ENCODE measurements at places on chromosomes 16 and 17. TPM values are rescaled to one million over a fixed set of nuclear protein-coding genes. Genes with fewer than 3 reads are reported as not detected.

GRCh38 chr16:79612207-79612606 lies 11.7 kb upstream of the MAF start:
- DNase-seq = no peak

ST6GALNAC1 gene
- 1.7 TPM for total RNA-seq

- no peak for DNase-seq
These were observed 238.1 kb downstream of the NTN1 start for GRCh38 chr17:9259419-9259818.

DNA sequence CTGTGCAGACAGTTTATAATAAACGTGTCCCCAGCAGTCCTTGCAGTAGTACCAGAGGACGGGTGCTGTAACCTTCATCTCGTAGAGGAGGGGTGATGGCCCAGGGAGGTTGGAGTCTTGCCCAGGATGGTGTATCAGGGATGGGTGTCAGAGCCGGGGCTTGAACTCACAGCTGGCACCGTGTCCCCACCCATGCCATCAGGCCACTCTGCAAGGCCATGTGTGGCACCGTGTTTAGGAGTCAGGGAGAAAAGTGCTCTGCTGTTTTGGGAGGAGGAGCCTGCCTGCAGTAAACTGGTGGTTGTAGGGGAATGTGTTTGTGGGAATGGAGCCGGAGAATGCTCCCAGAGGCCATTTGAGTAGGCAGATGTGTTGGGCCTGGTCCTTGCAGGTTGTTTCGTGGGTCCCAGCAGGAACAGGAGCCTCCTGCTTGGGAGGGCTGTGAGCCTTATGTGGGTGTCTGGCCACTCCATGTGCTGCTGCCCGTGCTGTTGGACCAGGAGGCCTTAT lies 1.7 kb downstream of the ADORA2B start:
- DNase-seq = no peak

- DNase-seq = peak; percentile 98
These were observed 3.9 kb upstream of the SLC12A3 start for GRCh38 chr16:56861092-56861610.

DNA sequence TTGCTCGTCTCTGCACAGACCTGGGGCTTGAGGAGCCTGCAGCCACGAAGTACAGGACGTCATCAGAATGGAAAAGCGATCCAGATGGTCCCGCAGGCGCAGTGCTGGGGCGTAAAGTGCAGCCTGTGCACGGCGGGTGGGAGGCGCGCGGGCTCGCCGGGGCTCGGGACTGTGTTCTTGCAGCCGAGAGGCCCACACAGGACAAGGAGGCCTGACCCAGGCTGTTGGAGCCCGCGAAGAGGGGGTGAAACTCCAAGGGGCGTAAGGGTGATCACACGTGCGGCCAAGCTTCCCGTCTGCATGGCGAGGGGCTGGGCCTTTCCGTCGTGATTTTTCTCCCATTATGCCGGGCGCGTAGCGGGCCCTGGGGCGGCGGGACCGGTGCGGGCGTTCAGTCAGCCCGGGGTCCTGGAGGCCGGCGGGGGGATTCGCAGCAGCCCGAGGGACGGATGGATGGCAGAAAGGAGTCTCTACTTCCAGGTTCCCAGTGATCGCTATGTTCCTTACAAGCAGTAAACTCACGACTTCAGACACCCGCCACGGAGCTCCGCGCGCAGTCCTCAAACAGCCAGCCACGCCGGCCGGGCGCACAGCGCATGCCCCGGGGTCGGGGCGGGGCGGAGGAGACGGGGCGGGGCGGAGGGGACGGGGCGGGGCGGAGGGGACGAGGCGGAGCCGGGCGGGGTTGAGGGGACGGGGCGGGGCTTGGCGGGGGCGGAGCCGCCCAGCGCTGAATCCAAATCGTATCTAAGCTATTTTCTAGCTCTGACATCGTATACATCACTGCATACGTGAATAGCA lies 141.0 kb upstream of the KCNJ18 start:
- peak; percentile 77 for DNase-seq

DNA sequence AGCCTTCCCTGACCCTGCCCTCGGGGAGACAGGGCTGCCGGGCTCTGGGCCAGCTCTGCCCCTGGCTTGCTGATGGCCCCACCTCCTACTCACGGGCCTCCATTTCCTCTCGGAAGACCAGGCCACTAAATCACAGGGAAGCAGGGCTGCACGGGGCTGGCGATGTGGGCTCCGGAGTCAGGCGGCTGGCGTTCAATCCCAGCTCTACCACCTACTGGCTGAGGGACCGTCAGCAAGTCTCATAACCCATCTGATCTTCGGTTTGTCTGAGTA lies 113.4 kb downstream of the AMFR start:
- no peak for DNase-seq
